Stimulated activated CD4-positive, alpha-beta T cell treated with anti-CD3 and anti-CD28 coated beads, Interleukin-12 subunit alpha, Interleukin-12 subunit beta, amount 100 ng/mL, for 4 hours (primary cell): ENCODE measurements at places on chromosomes 3 and 15.

DNA sequence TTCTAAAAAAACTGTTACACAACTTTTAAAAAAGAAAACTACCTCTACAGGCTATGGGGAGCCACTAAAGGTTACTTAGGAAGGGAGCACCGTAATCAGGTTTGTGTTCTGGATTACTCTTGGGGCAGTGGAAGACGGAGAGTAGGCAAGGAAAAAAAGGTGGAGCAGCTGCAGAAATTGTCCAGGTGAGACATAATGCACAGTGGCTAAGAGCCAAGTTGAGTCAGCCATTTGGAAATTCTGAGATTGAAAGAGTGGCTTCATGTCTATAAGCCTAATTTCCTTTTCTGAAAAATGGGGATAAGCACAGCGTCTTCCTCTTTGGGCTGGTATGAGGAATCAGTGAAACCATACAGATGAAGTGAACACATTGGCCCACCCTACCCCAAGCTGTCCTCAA is 195.2 kb downstream of the CADPS start:
- no peak for DNase-seq

DNA sequence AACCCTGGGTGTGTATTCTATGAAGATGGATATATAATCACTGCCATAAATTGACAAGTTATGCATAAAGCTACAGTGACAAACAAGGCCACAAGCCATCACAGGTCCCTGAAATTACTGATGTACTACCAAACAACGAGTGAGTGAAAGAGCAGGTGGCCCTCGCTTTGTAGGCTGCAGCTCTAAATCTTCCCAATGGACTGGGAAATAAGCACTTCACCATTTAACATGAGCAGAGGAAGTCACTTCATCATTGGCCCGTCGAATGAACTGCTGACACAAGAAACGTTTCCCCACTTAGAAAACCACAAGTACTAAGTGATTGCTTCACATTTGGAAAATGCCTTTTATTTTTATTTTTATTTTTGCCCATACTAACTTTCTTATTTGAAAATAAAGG is 218.0 kb downstream of the ZNF385D start:
- no peak for DNase-seq

- DNase-seq = no peak
Observed at GRCh38 chr3:133835418-133835743, 29.8 kb downstream of the SRPRB start.

- no peak for DNase-seq
Observed at GRCh38 chr15:30073915-30074314, 8.8 kb upstream of the GOLGA8J start.

GRCh38 chr15:52787123-52787503 is 3.0 kb downstream of the ONECUT1 start:
- no peak for DNase-seq

DNA sequence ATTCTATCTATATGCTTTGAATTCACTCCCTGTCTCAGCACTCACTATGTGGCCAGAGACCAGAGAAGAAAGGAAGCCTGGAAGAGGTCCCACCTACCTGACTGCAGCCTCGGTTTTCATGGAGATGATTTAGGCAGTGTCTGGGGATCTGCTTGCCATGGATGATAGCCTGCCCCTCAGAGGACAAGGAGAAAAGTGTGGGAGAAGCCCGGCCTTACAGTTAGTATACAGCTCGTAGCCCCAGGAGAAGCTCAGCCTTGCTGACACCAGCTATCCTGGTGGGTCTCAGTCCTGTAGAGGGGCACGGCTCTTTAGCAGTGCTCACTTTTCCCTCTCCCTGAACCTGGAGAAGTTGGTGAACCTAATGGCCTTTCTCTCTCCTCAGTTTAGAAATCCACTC is 25.9 kb upstream of the RTP4 start:
- DNase-seq = no peak
